SK-MEL-5 (cell line): ENCODE measurements at places on chromosomes 16 and 17. TPM values are rescaled to one million over a fixed set of nuclear protein-coding genes. Genes with fewer than 3 reads are reported as not detected.

Gene E2F4
- 50.8 and 73.6 TPM in 2 replicates for total RNA-seq

Gene CHAD
- total RNA-seq, result not detected in 2 replicates

DNA sequence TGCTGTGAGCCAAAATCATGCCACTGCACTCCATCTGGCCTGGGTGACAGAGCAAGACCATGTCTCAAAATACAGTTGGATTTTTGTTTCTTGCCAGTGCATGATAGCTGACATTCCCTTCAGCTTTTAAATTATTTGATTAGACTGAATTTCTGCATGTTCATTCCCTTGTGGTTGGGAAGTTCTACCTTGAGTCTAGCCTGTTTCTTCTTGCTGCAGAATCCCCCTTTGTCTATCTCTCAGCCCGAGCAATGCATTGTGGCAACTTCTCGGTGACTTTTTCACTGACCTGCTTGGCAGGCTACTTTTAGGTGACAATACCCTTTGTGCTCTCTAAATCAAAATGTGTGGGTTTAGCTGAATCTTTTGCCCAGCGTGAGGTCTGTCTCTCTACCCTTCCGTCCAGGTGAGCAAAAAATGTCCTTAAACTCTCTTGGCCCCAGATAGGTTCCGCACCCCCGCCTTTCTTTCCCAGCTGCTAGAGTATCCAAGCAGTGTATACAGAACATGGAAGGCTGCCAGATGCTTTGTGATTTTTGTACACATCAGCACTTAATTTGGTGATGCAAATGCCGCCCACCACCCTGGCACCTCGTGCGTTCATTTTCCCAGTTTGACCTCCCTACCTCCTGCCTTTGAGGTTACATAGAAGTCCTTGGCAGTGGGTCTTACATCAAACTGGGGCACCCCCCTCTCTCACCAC is 130.2 kb downstream of the ABCC6 start:
- no peak for DNase-seq

DNA sequence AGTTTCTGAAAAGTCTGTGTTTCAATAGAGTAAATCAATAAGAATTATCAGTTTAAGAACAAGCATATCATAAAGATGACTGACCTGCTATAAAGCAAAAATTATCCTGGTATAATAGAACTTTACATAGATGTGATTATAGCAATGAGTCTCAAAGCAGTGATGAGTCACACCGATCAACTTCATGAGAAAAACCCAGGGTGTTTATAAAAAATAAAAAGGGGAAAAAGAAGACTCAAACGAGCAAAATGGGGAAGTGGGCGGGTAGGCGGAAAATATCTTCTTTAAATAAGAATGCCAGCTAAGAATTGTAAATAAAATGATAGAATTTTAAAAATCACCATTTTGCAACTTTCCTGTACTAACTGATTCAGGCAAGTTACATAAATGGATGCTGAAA is 46.8 kb downstream of the BRIP1 start:
- DNase-seq, result no peak

Gene FOXL1
- not detected in 2 replicates for total RNA-seq

Gene GAS7
- 114 and 115 TPM in 2 replicates for total RNA-seq

GRCh38 chr17:9109933-9110332 is 88.6 kb downstream of the NTN1 start:
- no peak for DNase-seq

GRCh38 chr16:56477096-56477878 is 25.9 kb downstream of the OGFOD1 start:
- DNase-seq, result peak; percentile 64

GRCh38 chr16:73404001-73404400 is 356.1 kb upstream of the ZFHX3 start:
- DNase-seq, result no peak

Gene SLC6A2
- not detected in 2 replicates for total RNA-seq

- no peak for DNase-seq
Measured at GRCh38 chr17:27888067-27888466, 5.1 kb downstream of the LYRM9 start.

DNA sequence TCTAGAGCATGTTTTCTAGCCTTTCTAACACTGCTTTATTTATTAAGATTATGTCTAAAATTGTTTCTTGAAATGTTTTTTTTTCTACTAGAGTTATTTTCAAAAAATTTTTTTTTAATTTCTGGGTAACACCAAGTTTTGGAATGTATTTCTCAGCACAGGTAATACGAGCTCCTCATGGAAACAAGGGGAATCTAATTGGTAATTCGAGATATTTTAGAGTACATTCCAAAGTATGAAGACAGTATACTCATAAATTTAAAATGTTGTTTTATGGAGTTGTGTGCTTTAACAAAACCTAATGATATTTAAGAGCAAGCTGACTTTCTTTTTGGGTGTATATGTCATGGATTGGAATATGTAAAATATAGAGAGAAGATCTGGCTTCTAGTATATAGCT is 42.4 kb downstream of the OMG start:
- no peak for DNase-seq

GRCh38 chr17:57152967-57153528 is 68.0 kb downstream of the AKAP1 start:
- DNase-seq, result peak; percentile 97

GRCh38 chr16:50384500-50385135 is 15.8 kb upstream of the BRD7 start:
- no peak for DNase-seq

- DNase-seq, result no peak
Measured at GRCh38 chr17:78641243-78641642, 64.0 kb upstream of the DNAH17 start.

- DNase-seq, result no peak
Measured at GRCh38 chr17:32341141-32341856, 674 bp downstream of the C17orf75 start.

Gene ALDH3A1
- total RNA-seq, result 0.63 TPM in 1 of 2 replicates, not detected in the other

DNA sequence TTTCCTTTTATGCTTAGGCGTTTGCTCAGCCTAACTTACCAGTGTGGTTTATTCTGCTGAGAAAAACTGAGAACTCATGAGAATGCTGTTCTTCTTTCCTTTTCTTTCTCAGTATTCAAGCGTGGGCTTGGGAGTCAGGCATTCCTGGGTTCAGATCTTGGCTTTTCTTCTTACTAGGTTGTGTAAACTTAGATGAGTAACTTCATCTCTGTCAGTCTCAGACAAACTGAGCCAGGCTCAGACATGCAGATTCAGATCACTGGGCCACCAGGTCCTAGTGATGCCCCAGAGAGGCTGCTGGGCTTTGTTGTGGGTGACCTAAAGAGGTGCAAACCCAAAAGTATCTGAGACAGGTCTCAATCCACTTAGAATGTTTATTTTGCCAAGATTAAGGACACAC is 95.8 kb upstream of the MPHOSPH6 start:
- DNase-seq, result no peak

DNA sequence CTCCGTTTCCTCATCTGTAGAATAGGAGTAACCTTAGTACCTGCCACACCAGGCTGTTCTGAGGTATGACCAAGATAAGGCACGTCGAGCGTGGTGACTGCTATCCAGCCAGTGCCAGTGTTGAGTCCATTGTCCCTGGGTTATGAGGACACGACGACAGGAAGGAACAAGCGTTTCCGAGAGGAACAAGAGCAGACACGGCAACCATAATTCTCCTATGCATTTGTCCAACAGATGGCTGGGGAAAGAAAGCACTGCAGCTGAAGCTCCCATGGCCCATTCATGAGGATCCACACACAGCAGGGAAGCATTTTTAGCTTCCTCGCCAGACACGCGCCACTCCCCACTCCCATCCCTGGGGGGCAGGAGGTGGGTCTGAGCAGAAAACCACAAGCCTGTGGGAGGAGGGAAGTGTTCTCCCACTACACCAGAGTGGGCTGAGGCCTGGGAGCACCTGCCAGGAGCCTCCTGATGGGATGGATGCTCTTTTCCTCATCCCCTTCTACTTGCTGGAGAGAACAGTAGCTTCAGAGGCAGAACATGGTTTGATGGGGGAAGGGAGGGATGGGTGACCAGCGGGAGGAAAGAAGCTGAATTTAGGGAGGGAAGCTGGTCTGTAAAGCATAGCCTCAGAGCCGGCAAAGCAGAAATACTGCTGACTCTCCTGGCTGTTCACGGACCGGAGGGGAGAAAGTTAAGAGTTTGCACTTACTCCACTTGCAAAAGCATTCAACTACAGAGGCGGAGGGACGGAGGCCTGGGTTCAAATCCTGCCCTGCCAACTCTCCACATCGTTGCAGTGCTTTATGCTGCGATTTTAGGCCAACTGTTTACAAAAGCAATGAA is 2.7 kb downstream of the COTL1 start:
- DNase-seq, result no peak

- no peak for DNase-seq
Measured at GRCh38 chr16:15533386-15533785, 99.0 kb downstream of the BMERB1 start.

GRCh38 chr16:23952128-23952970 is 116.6 kb downstream of the PRKCB start:
- DNase-seq, result peak; percentile 85

DNA sequence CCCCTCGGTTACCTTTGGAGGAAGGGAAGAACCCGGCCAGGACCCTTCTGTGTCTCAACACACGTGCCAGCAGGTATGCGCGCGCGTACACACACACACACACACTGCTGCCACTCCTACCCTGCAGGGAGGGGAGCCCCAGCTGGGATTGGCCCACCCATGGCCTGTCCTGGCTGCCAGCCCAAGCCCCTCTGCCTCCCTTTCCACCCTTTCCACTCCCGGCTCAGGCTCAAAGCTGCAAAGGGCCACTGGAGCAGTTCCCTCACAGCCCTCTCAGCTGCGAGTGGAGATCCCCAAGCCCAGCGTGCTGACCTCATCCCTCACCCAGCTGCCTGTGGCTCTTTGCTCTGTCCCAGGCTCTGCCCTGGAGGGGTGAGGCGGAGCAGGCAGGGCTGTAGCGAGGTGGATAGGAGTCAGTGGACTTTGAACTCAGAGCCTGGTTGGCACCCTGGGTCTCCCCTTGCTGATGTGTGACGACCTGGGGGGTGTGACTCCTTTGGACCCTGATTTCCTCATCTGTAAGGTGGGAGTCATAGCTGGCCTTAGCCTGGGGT is 14.5 kb downstream of the KIF19 start:
- no peak for DNase-seq

Gene AATF
- 53.9 and 54.4 TPM in 2 replicates for total RNA-seq

DNA sequence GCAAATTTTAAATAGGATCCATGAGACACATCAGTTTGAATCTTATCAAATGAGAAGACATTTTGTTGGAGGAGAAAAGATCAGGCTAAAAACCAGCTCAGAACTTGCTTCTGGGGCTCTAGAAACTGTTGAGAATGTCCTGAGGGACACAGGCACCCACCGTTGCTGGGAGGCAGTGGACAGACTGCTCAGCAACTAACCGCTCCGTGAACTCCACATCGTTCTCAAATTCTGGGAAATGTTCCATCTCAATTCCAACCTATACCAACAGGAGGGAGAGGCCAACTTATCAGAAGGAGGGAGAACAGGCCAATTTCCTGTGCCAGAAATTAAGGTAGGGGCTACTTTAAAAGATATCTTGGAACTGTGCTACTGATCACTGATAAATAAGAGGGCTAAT is 8.3 kb downstream of the TAT start:
- no peak for DNase-seq

DNA sequence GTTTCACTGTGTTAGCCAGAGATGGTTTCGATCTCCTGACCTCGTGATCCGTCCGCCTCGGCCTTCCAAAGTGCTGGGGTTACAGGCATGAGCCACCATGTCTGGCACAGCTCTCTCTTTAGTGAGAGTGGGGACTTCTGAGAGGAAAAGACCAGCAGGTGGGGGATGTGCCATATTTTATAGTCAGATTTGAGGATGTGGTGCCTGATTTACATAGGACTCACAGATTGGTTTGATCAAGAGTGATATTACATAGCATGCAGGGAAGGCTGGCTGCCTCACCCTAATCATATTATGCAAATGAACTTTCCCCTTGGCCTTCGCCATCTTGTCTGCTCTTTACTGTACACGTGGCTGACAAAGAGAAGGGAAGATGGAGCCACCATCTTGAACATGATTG is 28.1 kb upstream of the MAPK3 start:
- DNase-seq, result no peak

GRCh38 chr16:89183463-89183862 is 11.9 kb downstream of the CDH15 start:
- no peak for DNase-seq

- DNase-seq, result no peak
Measured at GRCh38 chr17:43597624-43598356, 51.6 kb upstream of the ETV4 start.

DNA sequence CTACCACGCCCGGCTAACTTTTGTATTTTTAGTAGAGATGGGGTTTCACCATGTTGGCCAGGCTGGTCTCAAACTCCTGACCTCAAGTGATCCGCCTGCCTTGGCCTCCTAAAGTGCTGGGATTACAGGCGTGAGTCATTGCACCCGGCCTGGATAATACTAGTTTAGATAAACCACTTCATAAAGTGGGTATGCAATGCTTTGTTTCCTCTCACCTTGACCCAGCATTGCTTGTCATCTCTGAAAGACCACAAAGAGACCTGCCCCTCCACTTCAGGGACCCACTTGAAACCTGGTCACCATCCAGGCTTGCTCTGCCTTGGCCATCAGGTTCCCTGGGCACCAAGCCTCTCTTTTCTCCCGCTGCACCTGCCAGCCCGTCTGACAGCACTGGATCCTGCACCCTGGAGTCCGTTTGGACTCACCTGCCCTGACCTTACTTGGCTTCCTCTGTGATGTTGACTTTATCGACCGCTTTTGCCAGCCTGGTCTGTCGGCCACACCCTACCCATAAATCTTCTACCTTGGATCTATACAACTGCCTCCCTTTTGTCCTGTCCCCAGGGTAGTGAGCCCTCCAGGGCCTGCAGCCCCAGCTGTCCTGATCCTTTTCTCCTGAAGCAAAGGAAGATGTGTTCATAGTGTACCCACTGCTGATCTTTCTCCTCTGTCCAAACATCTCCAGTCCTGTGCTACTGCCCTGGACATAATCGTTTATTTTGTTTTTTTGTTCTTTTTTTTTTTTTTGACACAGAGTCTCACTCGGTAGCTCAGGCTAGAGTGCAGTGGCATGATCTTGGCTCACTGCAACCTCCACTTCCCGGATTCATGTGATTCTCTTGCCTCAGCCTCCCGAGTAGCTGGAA is 12.7 kb upstream of the ZG16 start:
- no peak for DNase-seq

Gene GTF3C1
- 33.9 and 44.0 TPM in 2 replicates for total RNA-seq

- peak; percentile 98 for DNase-seq
Measured at GRCh38 chr17:8857919-8858318, 9.6 kb downstream of the PIK3R6 start.

DNA sequence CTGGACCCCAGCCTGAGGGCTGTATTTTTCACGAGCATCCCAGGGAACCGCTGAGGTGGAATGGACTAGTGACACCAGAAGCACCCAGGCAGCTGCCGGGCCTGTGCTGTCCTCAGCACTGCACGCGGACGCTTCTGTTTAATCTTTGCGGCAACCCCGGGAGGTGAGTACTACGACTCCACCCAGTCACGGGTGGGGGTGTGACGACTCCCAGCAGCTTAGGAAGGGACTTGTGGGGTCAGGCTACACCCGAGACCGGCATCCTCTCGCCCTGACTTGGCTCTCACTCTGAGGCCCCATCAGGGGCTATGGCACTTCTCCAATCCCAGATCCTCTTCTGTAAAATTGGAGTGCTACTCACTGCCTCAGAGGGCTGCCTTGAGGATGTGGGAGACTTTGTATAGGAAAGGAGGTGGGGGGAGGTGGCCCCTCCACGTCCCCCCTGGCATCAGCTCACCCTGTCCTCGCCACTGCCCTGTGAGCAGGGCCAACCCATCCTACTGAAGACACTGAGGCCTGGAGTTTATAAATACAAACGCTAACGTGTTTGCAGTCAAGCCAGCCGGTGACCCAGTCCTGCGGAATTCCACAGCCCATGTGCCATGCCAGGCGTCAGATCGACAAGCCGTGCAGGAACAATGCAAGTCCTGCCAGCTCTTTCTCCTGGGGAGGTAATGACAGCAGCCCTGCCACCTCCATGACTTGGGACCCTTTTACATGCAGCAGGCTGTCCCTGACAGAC is 44.4 kb downstream of the PPL start:
- DNase-seq, result no peak

Gene GCGR
- total RNA-seq, result not detected in 2 replicates
